NCI-H748 treated with DMSO at 0.1 percent for 48 hours (cell line): ENCODE measurements at places on chromosomes 5 and 9.

GRCh38 chr5:54719384-54720283 lies 202.1 kb downstream of the SNX18 start:
- no peak for DNase-seq

DNA sequence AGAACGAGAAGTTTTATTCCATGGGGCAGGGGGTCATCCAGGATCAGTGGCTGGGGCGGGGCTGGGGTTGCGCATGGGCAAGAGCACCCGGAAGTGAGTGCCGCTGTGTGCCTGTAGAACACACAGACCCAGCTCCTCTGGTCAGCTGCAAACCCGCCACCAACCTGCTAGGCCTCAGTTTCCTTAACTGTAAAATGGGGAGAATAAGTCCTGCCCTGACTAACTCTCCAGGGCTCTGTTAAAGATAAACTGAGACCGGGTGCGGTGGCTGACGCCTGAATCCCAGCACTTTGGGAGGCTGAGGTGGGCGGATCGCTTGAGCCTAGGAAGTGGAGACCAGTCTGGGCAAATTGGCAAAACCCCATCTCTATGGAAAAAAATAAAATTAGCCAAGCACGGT lies 152.2 kb downstream of the GABBR2 start:
- no peak for DNase-seq

- no peak for DNase-seq
These were observed 118.0 kb upstream of the PANK3 start for GRCh38 chr5:168697034-168697720.

DNA sequence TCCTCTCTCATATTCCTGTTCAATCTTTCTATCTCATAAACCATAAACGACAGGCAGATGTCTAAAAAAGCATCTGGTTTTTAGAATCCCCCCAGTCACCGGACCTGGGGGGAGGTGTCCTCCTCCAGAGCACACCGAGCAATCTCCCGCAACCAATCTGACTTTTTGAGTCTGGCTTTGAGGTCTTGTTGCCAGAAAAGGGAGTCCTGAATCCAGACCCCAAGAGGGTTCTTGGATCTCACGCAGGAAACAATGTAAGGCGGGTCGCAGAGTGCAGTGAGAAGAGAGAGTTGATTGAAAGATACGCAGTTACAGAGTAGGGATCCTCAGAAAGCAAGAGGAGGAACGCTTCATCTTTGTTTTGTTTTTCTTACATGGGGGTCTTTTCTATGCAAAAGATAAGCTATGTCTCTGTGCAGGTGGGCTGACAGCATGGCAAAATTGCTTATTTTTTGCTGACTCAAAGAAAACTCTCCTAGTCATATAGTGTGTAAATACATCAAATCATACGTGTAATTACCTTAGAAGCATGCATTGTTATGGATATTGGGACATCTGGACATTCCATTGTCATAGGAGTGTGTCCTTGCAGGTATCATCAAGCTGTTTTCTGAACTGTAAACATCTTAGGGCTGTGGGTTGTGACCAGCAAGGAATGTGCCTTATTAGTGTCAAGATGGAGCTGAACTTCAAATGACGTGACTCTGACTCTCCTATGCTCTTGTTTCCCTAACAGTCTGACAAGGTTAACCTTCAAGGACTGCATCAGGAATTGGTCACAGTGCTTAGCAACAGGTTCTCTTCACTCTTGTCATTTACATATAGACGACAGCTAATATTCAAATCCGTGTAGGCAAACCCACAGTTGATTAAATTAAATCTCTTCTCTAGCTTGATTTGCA lies 159.3 kb upstream of the DAPK1 start:
- peak; percentile 2 for DNase-seq

GRCh38 chr5:138353560-138354080 lies 1.1 kb downstream of the KDM3B start:
- DNase-seq, result no peak

DNA sequence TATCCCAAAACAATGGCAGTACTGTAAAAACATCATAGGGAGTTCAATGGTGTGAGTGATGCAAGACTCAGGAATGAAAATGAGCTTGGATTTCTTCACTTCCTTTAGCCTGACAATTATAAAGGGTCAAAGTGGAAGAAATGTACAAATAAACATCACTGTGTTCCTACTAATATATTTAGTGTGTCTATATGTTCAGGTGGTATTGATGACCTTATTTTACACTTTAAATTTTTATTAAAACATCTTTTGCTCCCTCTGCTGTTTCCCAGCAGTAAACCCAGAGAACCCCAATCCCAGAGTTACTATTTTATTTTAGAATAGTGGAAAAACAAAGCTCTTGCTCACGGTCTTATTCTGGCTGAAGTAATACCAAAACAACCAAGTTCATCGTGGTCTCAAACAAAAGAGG lies 2.0 kb downstream of the LOX start:
- no peak for DNase-seq

GRCh38 chr9:110152704-110153374 lies 55.1 kb downstream of the C9orf152 start:
- peak; percentile 58 for DNase-seq

DNA sequence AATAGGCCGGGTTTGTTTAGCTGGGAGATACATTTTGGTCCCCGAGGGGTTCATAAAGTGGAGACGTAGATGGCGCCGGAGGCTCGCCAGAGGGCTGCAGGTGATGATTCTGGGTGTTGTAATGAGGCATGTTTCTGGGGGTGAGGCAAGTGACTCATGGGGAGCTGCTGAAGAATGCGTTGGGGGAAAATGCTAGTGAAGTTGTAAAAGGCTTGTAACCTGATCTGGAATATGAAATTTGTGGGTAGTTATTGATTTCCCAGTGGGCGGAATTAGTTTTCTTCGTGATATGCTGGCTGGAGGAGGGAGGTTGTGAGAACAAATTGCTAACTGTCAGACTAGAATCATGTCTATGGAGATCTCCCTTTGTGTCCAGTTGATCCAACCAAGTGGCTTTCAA lies 158.3 kb downstream of the DOCK2 start:
- no peak for DNase-seq

GRCh38 chr9:2303056-2303455 lies 287.9 kb downstream of the SMARCA2 start:
- DNase-seq, result no peak

GRCh38 chr9:1002678-1003077 lies 26.2 kb downstream of the DMRT3 start:
- no peak for DNase-seq

- no peak for DNase-seq
These were observed 274.1 kb downstream of the DENND1A start for GRCh38 chr9:123655681-123656423.

GRCh38 chr5:172935096-172935495 lies 24.1 kb upstream of the RPL26L1 start:
- DNase-seq, result no peak

- no peak for DNase-seq
These were observed 32.2 kb downstream of the INVS start for GRCh38 chr9:100131216-100131615.

DNA sequence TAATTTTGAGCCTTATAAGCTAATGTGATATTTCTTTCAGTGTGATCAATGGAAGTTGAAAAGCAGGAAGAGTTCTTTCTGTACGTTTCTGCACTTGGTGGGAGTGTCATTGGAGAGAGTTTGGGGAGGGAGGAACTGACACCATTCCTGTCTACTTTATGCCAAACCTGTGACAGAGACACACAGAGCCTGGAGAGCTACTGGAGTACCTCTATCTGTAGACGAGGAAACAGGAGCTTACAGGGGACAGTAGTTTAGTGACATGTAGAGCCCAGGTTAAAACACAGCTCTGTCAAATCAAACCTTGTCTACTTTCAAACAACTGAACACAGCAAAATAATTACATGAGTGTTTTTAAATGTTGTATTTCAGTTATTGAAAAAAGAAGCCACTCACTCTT lies 103.6 kb downstream of the PDE4D start:
- no peak for DNase-seq

DNA sequence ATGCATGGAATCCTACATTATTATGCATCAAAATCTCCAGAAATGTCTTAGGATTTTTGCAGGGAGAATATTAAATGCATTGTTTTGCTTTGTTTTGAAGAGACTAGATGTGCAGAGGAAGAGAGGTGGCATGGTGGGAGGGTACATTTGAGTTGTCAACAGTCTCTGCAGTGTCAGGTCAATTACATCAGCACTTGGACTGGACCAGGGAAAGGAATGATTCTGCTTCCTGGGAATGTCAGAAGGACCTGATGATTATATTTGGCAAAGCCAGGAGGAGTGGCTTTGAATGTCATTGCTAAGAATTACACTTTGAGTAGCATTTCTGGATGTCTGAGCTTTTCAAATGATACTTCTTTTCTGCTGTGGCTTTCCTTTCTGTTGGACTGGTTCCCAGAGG lies 17.5 kb upstream of the TMEFF1 start:
- DNase-seq, result no peak

GRCh38 chr9:89478821-89479668 lies 18.9 kb downstream of the SEMA4D start:
- no peak for DNase-seq

DNA sequence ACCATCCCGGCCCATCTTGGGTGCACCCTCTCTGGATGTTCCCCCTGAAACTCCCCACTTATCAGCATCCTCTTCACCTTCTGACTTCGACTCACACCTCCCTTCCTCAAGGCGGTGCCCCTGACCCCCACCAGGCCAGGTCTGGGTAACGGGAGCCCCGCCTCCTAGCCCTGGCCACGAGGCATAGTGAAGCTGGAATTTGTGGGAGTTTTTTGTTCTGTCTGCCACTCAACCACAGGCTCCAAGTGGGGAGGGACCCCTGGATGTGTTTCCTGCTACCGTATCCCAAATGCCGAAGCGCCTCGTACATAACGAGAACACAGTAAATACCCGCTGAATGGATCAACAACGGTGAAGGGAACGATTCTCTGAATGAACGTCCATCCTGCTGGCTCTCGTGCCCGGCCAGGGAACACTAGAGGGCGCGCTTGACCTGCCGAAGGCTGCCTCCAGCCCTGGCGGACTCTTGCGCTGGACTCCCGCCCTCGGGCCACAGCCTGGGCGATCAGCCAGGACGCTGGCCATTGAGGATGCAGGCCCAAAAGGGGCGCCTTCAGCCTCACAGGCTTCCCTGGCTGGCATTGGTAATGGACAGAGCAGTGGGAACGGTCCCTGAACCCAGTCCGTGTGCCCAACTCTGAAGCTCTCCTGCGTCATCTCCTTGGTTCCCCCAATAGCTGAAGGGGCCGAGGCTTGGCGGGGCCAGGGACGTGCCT lies 47.3 kb upstream of the PHYKPL start:
- peak; percentile 69 for DNase-seq

GRCh38 chr5:168798065-168799023 lies 219.2 kb upstream of the PANK3 start:
- DNase-seq, result no peak

DNA sequence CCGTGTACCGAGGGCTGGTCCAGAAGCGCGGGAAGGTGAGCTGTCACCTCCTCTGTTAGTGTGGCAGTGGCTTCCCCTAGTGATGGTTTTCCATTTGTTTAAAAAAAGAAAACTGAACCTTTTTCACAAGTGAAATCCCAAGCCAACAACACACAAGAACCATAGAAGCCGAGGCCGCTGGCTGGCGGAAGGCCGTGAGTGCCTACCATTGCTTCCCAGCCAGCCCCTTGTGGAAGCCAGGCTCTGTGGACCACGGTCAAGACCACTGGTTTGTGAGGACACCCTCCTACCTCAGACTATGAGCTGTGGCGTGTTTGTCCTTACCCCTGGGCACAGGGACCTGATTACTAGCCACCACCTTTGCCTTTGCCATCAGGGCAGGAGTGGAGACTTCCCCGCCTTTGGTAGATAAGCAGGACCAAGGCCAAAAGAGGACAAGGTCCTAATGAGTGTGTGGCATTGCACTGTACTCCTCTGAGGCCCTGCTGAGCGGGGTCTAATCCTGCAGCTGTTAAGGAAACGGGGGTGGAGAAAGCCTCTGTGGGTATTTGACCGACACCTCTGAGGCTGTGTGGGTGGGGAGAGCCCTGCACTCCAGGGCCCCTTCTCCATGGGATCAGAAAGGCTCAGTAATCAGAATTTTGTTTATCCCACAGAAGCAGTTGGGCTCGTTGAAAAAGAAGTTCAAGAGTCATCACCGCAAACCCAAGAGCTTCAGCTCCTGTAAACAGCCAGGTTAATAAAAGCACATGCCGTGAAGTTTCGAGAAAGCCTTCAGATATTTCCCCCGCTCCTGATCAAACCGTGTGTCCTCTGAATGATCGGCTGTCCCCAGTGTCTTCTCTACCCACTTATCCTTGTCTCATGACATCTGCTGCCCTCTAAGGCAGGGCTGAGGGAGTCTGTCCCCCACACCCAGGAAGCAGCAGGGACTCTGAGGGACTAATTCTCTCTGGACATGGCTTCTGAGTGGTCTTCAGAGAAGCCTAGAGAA lies 4.3 kb downstream of the SURF2 start:
- no peak for DNase-seq

GRCh38 chr9:35103660-35104191 lies 795 bp upstream of the STOML2 start:
- DNase-seq, result no peak

DNA sequence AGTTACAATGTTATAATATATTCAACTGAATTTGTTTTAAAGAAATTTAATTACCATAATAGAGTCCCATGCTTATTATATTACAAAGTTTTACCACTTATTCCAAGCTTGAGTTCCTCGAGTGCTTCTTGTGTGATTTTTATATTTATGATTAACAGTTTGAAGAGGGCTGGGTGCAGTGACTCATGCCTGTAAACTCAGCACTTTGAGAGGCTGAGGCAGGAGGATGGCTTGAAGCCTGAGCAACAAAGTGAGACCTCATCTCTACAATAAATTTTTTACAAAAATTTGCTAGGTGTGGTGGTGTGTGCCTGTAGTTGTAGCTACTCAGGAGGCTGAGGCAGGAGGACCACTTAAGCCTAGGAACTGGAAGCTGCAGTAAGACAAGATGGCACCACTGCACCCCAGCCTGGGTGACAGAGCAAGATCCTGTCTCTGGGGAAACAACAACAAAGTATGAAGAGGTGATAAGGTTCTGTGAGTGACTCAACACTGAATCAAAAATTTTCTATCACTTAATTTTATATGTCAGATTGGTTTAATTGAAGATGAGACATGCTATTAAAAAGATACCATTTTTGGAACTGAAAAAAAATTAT lies 9.2 kb downstream of the POC5 start:
- DNase-seq, result no peak

DNA sequence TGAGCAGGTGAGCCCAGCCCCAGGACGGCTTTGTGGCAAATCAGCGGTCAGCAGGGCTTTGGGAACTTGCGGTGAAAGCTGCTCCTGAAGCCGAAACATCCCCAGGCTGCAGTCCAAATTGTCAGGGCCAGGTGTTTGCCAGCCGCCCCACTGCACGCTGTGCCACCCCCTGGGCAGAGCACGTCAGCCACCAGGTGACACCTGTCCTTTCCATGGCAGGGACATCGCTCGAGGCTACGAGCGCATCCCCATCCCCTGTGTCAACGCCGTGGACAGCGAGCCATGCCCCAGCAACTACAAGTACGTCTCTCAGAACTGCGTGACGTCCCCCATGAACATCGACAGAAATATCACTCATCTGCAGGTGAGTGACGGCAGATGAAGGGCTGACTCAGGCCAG lies 64.4 kb upstream of the CACNA1B start:
- no peak for DNase-seq
